Activated naive CD8-positive, alpha-beta T cell treated with anti-CD3 and anti-CD28 coated beads for 36 hours (primary cell): ENCODE measurements at places on chromosomes 6 and 20. TPM values are rescaled to one million over a fixed set of nuclear protein-coding genes. Genes with fewer than 3 reads are reported as not detected.
A peak's percentile ranks its signal among the peaks of the same experiment; 100 is the strongest.

DNA sequence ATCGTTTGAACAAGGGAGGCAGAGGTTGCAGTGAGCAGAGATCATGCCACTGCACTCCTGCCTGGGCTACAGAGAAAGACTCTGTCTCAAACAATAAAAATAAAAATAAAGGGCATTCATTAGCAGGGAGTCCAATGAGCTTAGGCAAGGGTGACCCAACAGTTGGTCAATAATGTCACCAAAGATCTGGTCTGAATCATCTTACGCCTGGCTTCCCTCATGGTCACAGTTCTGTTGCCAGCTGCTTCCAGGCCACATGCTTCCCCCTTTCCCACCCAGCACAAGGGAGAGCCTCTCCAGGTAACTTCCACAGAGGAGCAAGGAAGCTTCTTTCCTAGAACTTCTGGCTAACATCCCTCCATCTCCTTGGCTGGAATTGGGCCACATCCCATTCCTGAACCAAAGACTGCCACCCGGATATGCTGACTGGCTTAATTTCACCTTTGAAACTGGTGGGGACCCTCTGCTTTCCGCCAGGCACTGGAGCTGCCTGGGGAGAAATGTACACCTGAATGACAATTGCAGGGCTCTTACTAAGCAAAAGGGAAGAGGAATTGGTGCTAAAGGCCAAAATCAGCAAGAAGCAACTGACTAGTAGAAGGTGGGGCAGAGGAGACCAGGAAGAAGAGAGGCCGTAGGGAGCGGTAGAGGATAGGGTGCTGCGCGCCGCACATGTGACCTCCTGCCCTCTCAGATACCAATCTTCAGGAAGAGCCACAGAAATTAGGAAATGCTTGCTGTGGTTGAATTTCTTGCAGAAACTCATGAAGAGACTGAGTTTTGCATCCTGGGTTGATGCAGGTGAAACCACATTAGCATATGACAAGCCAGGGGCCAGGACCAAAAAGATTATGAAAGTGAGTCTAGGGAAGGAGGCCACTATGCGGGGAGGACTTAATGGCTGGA, 8.3 kb upstream of the SCML4 start:
- H3K4me1 ChIP-seq = peaks cover 28% of the 10 kb centered on the region
- no peak for DNase-seq
- no peak overlapping the region for H3K27ac ChIP-seq
- H3K27me3 ChIP-seq = no peaks in the 10 kb centered on the region

DNA sequence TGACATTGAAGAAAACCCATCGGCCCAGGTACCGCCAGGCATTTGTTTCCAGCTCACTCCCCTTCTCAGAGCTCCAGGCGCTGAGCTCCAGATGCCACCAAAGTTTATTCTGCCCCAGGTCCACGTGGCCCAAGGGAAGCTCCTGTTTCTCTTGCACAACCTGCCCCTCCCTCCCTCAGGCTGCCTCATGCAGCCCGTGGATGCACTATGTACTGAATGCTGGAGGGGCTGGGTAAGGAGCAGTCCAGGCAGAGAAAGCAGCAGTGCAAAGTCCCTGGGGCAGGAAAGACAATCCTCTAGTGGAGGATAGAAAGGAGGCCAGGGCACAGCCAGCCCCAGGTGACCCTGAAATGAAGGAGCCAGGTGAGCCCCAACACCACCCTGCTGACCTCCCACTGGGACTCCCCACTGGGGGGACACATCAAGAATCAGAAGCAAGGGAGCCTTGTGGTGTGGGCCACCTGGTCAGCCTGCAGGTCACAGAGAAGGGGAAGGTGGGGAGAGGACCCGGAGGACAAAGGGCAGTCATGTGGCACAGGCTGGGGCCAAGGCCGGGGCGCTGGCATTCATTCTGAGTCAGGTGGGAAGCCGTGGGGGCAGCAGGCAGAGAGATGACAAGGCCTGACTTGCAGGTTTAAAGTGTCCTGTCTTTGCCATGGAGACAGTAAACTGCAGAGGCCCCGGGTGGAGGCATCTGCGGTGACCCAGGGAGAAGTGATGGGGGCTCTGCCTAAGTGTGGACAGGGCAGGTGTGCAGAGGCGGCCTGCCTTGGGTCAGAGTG, 230.1 kb downstream of the PREX1 start:
- no peaks in the 10 kb centered on the region for H3K4me1 ChIP-seq
- H3K36me3 ChIP-seq = no peaks in the 10 kb centered on the region
- peaks cover 3% of the 10 kb centered on the region for H3K27me3 ChIP-seq
- H3K27ac ChIP-seq = no peak overlapping the region

- no peak overlapping the region for H3K4me3 ChIP-seq
- H3K27ac ChIP-seq = no peak overlapping the region
These were observed 746.6 kb upstream of the ADGRB3 start for GRCh38 chr6:67888546-67888885.

DNA sequence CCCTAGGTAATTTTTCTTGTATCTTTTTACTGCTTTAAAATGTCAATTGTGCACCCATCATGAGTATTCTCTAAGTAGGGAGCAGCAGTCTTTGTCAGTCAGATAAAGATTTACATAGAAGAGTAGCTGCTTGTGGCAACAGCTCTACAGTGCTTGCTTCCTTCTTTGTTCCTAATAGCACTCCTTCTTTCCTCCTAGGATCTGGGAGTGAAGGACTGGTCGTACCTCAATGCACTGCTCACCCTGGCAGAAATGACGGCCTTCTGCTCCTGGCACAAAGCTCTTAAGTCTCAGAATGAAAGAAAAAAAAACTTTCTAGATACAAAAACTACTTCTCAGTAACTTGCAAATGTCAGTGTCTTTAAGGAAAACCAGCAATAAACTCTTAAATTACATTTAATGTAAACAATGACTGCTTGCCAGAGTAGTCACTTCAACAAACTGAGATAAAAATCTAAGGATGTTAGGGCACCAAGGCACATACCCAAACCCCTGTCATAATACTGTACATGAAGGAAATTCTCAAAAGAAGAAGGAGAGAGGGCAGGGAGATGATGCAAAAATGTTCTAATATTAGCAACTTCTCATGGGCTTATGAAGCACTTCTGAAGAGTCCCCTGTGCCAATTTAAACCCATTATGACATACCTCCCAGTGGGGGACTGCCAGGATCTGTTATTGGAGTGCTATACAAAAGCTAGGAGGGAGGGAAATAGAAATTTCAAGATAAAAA, 34.0 kb downstream of the NCOA6 start:
- H3K4me3 ChIP-seq = no peak overlapping the region
- DNase-seq = no peak
- peaks cover 4% of the 10 kb centered on the region for H3K36me3 ChIP-seq
- H3K27me3 ChIP-seq = no peaks in the 10 kb centered on the region

- no peak overlapping the region for H3K27ac ChIP-seq
- peaks cover 4% of the 10 kb centered on the region for H3K27me3 ChIP-seq
- H3K36me3 ChIP-seq = no peaks in the 10 kb centered on the region
- H3K4me3 ChIP-seq = no peak overlapping the region
- no peaks in the 10 kb centered on the region for H3K4me1 ChIP-seq
These were observed 90.7 kb upstream of the CCDC28A start for GRCh38 chr6:138682704-138683527.

GRCh38 chr20:58524814-58525213, 9.6 kb upstream of the APCDD1L start:
- H3K27ac ChIP-seq = no peak overlapping the region
- H3K36me3 ChIP-seq = peaks cover under 1% of the 10 kb centered on the region
- H3K27me3 ChIP-seq = no peaks in the 10 kb centered on the region
- DNase-seq = no peak
- no peak overlapping the region for H3K4me3 ChIP-seq
- no peaks in the 10 kb centered on the region for H3K4me1 ChIP-seq

DNA sequence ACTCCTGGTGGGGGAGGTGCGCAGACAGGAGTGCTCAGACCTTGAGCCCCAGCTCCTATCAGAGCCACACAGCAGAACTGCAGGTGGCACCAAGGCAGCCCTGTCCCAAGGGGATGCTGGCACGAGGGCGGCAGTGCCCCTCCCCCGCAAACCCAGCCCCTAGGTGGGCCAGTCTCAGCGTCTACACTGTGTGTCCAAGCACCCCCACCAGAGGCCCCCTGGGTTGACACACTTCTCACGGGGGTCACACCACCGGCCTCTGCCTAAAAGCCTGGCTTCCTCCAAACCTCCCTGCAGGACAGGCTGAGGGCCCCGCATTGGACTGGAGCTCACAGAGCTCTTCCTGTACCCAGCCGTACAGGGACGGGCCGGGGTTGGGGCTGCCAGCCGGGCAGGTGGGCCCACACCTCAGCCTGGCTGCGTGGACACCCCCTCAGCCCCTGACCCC, 8.1 kb downstream of the SLC2A4RG start:
- peaks cover 14% of the 10 kb centered on the region for H3K4me1 ChIP-seq
- H3K27ac ChIP-seq = no peak overlapping the region
- H3K27me3 ChIP-seq = no peaks in the 10 kb centered on the region

- H3K27me3 ChIP-seq = no peaks in the 10 kb centered on the region
- H3K4me1 ChIP-seq = peaks cover 30% of the 10 kb centered on the region
These were observed 16.5 kb downstream of the KPNA5 start for GRCh38 chr6:116697480-116697879.

GRCh38 chr6:168525114-168525513, 84.1 kb downstream of the SMOC2 start:
- H3K36me3 ChIP-seq = no peaks in the 10 kb centered on the region
- H3K4me3 ChIP-seq = no peak overlapping the region
- H3K4me1 ChIP-seq = no peaks in the 10 kb centered on the region
- no peak for DNase-seq
- H3K27me3 ChIP-seq = no peaks in the 10 kb centered on the region

- peak; percentile 61 for DNase-seq
- peaks cover 19% of the 10 kb centered on the region for H3K4me1 ChIP-seq
- peak overlapping the region; percentile 68 for H3K27ac ChIP-seq
- peaks cover 58% of the 10 kb centered on the region for H3K27me3 ChIP-seq
These were observed 1.1 kb upstream of the RPS6KA2 start for GRCh38 chr6:166627875-166628801.

DNA sequence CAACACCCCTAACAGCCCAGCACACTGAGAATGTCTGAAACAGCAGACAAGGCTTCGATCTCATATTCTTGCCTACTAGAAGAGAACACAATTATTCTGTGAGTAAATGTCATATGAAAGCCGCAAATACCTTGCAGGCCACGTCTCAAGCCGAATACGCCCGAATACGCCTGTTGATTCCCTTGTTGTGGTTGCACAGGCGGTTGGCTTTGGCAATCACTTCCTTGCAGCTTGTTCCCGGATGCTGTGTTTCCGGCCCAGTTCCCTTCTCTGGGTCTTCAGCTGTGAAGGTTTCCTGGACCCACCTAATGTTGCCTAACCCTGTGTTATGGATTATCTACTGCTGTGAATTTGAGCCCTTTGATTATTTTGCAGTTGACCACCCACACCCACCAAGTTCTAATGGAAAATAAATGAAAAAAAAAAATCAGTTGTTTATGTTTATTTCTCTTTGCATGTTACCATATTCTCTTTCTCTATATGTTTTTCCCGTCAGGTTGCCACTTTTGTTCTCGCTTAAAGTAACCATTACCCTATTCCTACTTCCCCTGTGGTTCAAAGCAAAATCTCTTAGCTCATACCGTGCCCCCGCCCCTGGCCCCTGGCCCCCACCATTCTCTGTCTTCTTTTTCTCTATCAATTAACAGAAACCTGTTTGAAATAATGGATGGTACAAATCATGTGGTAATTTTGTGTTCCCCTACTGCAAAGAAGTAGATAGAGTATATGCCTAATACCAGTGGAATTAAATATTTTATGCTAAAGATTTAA, 172.4 kb downstream of the ADGB start:
- H3K4me1 ChIP-seq = peaks cover 21% of the 10 kb centered on the region
- peak overlapping the region; percentile 51 for H3K4me3 ChIP-seq
- no peak overlapping the region for H3K27ac ChIP-seq
- H3K36me3 ChIP-seq = no peaks in the 10 kb centered on the region
- H3K27me3 ChIP-seq = no peaks in the 10 kb centered on the region
- peak; percentile 47 for DNase-seq

- H3K36me3 ChIP-seq = no peaks in the 10 kb centered on the region
- H3K27me3 ChIP-seq = peaks cover 38% of the 10 kb centered on the region
- no peak overlapping the region for H3K27ac ChIP-seq
- no peaks in the 10 kb centered on the region for H3K4me1 ChIP-seq
- DNase-seq = no peak
- no peak overlapping the region for H3K4me3 ChIP-seq
These were observed 272.2 kb upstream of the FOXQ1 start for GRCh38 chr6:1039746-1040145.

GRCh38 chr6:14211562-14211942, 94.0 kb downstream of the CD83 start:
- peaks cover 3% of the 10 kb centered on the region for H3K27me3 ChIP-seq
- no peak for DNase-seq
- peaks cover 16% of the 10 kb centered on the region for H3K4me1 ChIP-seq
- H3K4me3 ChIP-seq = peak overlapping the region; percentile 76

GRCh38 chr20:57369596-57369995, 18.5 kb downstream of the RAE1 start:
- peaks cover 12% of the 10 kb centered on the region for H3K4me1 ChIP-seq
- H3K36me3 ChIP-seq = peaks cover 19% of the 10 kb centered on the region
- H3K4me3 ChIP-seq = no peak overlapping the region
- DNase-seq = no peak

DNA sequence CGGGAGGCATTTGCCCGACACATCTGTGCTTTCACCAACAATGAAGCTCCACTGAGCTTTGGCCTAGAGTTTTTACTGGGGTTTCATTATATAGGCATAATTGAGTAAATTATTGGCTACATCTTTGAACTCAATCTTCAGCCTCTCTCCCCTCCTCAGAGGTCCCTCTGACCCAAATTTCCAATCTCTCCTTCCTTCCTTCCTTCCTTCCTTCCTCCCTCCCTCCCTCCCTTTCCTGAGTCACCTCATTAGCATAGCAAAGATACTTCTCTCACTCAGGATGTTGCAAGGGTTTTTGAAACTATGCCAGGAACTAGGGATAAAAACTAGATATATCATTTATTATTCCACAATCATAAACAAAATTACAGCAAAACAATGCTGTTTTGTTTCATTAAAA, 238.2 kb upstream of the PRND start:
- H3K36me3 ChIP-seq = no peaks in the 10 kb centered on the region
- H3K27ac ChIP-seq = no peak overlapping the region
- DNase-seq = no peak
- no peak overlapping the region for H3K4me3 ChIP-seq
- no peaks in the 10 kb centered on the region for H3K4me1 ChIP-seq

DNA sequence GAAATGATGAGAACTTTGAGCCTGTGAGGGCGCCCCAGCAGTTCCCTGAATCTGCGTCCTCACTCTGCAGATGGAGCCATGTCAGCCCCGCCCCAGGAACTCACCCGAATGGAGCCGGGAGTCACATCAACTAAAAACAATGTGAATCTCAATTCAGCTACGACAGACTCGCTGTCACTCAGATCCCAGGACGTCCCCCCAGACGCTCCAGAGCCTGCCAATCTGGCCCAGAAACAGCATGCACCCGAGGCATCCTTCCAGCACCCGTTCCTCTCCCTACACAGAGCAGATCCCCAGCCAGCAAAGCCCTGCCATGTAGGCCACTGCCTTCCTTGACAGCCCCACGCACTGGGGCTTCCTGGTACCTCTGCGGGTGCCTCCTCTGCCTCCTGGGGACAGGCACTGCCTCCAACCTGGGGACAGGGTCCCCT, 248.0 kb downstream of the TTLL2 start:
- H3K27me3 ChIP-seq = peaks cover 4% of the 10 kb centered on the region
- H3K4me1 ChIP-seq = no peaks in the 10 kb centered on the region
- no peaks in the 10 kb centered on the region for H3K36me3 ChIP-seq
- no peak overlapping the region for H3K4me3 ChIP-seq
- H3K27ac ChIP-seq = no peak overlapping the region

The CCDC167 gene
- total RNA-seq = 51.0 TPM

The POFUT1 gene
- 65.7 TPM for total RNA-seq

The PRICKLE4 gene
- not detected for total RNA-seq

The LZTS3 gene
- total RNA-seq = 1.6 TPM

The DST gene
- 1.8 TPM for total RNA-seq

The SLC32A1 gene
- total RNA-seq = not detected

The MYB gene
- 36.6 TPM for total RNA-seq

The HLA-A gene
- total RNA-seq = 1,119 TPM

The EPHA7 gene
- total RNA-seq = not detected
